Putamen (tissue), 1 donor: ENCODE measurements at places on chromosomes 6 and 20.

DNA sequence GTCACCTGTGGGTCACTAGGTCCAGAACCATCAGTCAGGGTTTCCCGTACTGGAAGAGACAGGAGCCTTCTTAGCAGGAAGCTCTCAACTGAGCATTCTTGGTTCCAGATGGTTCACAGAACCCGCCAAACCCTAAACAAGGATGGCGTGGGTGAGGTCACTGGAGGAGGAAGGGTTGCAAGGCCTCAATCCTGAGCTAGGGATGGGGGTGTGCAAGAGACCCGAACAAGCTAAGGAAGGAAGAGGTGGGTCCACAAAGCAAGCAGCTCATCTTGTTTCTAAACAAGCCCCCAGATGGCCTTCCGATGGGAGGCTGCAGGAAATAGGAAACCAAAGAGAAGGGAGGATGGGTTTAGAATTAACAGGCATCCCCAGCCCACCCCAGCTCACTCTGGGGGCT lies 92.7 kb downstream of the PREX1 start:
- DNase-seq: no peak

DNA sequence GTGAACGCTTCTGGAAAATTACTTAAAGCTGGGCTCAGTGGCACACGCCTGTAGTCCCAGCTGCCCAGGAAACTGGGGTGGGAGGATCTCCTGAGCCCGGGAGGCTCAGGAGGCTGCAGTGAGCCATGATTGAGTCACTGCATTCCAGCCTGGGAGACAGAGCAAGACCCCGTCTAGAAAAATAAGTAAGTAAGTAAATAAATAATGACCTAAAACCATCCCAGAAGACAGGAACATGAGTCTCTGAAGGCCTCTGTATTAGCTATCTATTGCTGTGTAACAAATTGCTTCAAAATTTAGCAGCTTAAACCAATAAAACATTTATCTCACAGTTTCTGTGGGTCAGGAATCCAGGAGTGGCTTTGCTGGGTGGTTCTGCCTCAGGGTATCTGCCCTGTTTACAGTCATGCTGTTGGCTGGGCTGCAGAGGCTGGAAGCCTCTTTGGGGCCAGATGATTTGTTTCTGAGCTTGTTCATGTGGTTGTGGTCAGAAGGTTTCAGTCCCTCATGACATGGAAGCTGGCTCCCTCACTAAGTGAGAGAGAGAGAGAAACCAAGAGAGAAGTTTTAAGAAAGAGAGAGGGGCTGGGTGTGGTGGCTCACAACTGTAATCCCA lies 48.4 kb upstream of the NCOA3 start:
- DNase-seq: no peak

DNA sequence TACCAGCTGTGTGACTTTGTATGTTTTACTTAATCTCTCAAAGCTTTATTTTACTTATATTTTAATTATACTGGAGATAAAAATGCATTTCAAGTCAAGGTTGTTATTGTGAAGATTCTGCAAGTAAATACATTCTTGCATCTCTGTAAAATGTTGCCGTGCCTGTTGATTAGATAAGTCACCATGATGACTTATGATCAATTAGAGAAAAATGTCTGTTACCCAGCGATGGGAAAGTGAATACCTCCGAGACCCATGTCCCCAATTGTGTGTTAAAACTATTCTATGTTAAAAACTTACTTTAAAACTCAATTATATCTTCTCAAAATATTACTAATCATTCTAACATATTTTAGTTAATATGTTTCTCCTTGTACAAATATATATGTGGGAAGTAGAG lies 39.9 kb downstream of the MYB start:
- DNase-seq: no peak

DNA sequence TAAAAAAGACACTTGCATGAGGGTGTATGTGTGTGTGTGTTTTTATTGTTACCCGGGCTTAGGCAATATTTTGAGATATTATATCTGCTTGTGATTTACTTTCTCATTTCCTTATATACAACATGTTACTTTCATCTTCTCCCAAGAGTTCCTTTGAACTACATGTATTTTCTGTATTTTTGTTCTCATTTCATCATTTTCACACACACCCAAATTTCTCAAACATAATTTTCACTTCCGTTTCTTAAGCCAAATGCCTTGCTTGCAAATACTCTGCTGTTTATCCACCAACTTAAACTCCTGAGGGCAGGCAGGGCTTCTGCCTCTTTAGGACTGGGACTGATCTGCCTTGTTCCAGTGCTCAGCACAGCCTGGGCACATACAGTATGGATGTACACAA lies 69.3 kb upstream of the FYN start:
- no peak for DNase-seq

- DNase-seq: no peak
These were observed 43.8 kb upstream of the RPS6KA2 start for GRCh38 chr6:166670894-166671293.

DNA sequence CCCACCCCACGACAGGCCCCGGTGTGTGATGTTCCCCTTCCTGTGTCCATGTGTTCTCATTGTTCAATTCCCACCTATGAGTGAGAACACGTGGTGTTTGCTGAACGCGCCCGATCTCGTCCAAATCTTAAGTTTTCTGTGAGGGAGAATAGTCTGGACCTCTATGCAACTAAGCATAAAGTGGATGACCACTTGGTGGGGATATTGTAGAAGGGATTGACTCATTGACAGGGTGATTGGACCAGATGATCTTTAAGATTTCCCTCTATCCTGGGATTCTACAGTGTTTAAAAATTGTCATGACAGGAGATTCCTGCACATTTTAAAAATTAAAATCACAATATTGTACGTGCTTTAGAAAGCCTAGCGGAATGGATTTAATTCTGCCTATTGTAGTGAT lies 141.3 kb downstream of the TRMT11 start:
- no peak for DNase-seq

DNA sequence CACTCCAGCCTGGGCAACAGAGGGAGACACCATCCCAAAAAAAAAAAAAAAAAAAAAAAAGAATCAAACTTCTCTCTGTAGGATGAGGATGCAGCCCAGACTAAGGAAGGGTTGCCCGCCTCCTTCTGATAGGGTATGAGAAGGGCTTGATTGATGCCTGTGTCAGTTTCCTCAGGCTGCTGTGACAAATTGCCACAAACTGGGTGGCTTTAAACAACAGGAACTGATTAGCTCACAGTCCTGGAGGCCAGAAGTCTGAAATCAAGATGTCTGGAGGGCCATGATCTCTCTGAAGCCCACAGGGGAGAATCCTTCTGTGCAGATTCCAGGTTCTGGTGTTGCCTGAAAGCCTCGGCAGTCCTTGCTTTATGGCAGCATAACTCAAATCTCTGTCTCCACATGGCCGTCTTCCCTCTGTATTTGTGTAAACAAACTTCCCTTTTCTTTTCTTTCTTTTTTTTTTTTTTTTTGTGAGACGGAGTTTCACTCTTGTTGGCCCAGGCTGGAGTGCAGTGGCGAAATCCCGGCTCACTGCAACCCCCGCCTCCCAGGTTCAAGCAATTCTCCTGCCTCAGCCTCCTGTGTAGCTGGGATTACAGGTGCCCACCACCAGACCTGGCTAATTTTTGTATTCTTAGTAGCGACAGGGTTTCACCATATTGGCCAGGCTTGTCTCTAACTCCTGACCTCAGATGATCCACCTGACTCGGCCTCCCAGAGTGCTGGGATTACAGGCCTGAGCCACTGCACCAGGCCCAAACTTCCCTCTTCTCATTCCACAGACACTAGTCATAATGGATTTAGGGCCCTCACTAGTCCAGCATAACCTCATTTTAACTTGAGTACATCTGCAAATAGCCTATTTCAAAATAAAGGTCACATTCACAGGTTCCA lies 11.2 kb upstream of the CDK19 start:
- DNase-seq: no peak
